ENCODE measurements at places on chromosomes 11 and 22.

- DNase-seq = no peak
Measured at GRCh38 chr11:118491041-118491440, 36.2 kb upstream of the TTC36 start.

DNA sequence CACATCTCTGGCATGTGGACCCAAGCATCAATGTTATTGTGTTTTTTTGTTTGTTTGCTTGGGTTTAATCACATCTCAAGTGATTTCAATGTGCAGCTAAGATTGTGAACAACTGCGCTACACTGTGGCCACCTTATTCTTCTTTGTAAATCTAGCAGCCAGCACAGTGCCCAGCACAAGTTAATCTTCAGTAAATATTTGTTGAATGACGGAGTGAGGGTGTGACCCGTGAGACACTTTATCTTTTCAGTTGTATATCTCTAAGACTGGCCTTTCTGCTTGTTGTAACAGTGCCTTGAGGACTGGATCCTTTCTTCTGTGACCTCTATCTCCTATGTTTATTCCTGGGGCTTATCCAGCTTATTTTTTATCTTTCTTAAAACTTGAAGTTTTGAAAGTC is 21.4 kb upstream of the AMOTL1 start:
- DNase-seq = no peak

- DNase-seq = no peak
Measured at GRCh38 chr11:102254047-102254446, 63.2 kb upstream of the BIRC3 start.

DNA sequence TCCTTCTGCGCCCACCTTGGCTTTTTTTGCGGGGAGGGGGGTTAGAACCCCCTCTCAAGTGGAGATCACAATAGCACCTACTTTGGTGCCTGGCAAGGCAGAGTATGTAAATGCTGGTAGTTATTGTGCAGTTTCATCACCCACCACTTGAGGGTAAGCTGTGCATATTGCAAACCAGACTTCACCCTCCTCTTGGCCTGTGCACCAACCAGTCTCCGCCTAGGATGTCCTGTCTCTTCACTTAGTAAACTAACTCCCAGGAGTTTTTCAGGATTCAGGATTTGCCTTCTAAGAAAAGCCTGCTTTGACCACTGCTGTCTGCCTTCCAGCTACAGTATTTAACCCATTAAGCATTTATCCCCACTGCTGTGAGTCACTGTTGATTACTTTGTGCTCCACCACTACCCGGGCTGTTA is 2.0 kb upstream of the UBXN1 start:
- DNase-seq = peak; percentile 80

Data from HuH-7.5 (cell line).